T47D (cell line): ENCODE measurements at places on chromosomes 2 and 18.

DNA sequence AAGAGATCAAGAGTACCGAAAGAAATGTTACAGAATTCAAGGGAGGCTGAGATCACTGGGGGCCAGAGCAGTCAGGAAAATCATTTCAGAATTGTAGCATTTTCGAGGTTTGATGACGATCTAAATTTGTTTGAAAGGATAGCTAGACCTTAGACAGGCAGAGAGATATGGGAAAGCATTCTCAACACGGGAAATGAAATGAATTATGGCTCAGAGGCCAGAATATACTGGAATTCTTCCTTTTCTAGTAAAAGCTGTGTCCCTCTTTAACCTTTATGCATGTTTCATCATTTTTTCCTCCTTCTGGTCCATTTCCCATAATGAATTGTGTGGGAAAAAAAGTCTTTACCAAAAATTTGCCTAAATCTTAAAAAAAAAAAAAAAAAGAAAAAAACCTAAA is 78.8 kb downstream of the NABP1 start:
- no peak for DNase-seq

GRCh38 chr2:207847807-207848544 is 78.3 kb upstream of the FZD5 start:
- peak; percentile 96 for DNase-seq

DNA sequence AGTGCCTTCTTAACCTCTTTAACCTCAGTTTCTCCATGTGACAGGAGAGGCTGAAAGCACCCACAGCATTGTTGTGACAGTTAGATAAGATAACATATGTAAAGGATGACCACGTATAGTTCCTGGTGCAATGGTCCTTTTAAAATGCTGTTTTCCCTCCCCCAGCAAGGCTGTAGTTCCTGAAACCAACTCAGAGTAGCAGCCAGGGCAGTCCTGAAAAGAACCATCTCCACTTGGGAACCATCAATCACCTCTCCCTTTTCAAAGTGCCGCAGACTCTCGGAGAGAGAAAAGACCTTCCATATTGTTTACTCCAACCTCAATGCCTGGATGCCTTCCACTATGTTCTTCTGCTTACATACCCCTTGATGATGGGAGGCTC is 158.8 kb downstream of the DDX1 start:
- DNase-seq, result no peak

DNA sequence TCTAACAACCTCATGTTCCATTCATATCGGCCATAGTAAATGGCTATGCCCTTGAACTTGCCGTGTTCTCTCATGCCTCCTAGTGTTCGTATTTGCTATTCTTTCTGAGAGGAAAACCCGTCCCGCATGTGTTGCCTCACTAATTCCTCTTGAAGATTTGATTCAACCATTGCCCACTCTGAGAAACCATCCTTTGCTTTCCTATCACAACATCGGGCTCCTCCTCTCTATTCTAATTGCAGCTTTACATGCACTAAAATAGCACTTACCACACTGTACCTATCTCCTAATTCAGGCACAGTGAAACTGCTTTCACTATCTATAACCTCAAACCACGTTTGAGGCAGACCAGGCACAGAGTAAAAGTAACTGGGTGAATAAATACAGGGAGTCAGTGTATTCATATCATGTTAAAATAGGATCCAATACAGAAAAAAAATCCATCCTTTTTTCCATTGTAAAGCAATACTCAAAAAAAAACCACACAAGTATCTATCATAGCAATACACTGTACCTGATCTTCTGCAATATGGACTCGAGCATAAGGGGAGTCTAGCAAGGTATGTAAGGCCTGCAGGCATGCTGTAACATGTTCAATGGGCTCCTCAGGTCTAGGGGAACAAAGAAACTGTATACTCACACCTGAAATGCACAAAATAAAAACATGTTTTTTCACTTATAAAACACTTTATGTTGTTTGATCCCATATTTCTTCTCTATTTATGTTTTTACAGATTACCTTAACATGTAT is 39.0 kb upstream of the STRN start:
- DNase-seq, result no peak

GRCh38 chr2:223100061-223100511 is 48.1 kb downstream of the KCNE4 start:
- DNase-seq, result peak; percentile 13

DNA sequence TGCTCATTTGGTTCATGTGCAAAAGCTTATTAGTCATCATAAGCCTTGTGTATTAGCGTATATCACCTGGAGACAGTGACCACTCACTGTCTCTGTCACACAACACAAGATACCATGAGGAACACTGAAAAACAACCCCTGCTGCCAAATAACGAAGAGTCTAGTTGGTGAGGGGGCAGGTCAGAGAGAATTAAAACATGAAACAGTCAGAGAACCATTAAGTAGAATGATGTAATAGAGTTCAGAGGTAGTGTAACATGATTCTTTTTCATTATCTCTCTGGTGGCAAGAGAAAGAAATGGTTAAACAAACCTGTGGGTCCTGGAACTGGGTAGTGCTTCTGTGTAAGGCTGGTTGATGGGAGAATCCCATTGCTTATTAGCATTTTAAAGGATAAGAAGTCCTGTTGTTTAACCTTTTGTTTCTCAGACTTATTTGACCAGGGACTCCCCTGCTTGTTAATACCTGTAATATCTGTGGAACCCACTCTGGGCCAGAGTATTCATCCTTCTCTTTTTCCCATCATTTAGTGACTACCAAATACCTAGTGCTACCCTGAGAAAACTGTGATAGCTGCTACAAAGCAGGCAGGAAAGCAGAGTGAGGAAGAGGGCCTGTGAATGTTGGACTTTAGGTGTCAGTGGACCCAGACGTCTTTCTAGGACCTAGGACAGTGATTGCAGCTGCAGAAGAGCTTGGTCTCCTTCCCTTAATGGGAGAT is 38.0 kb downstream of the PTRHD1 start:
- no peak for DNase-seq

DNA sequence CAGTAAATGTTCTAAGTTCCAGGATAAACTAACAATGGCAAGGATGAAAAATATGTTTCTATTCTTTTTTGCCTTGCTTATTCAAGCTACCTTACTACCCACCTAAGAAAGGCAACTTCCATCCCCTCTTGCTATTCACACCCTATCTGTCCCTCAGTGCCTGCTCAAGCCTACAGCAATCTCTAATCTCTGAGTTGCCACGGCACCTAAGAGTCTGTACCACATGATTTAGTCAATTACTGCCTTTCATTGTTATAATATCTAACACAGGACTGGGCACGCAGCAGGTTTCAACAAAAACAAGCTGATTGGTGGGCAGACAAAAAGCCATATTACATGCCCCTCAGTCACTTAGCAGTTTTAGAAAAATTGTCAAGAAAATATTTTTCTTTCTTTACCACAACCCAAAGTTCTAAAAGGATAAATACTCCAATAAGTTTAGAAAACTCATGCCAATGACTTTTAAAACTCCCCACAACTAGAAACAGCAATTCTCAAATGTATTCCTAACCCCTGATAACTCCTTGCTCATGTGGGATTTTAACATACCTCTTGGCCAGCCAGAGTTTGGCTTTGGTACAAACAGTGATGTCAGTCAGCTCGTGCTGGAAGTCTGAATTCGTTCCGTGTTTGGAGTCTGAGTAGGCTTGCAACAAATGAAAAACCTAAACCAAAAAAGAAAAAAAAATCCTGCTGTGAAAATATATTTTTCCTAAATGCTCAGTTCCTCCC is 117.3 kb upstream of the ZFP36L2 start:
- no peak for DNase-seq

DNA sequence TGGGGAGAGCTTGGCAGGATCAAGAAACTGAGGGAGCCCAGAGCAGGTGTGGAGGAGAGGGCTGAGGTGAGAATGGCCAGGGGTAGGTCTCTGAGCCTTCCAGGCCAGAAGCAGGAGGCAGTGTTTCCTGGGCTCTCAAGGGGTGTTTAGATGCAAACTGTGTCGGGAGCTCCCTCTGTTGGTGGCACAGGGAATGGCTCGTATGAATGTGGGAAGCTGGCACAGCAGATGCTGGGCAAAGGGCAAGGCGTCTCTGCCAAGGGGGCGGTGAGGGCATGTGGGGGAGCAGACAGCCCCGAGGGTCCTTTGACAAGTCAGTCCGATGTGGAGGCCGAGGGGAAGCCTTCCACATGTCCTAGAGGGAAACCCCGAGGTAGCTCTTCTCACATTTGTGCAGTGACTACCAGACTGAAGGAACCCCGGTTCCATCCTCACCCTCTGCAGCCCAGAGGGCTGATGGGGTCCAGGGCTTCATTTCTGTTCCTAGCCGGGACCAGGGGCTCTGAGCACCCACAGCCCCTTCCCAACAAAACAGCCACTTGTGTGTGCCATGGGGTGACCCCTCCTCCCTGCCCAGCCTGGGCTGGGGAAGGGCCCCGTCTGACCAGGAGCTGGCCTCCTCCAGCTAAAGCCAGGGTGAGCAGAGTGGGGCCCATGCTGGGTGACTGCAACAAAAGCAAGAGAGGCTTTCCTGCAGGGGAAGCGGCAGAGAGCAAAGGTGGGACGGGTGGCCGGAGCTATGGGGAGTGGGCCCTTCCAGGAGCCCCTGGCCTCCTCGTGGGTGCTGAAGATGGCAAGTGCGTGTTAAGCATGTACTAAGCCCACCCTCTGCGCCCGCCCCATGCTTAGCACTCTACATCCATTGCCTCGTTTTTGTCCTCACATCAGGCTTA is 103.4 kb downstream of the SEPTIN10 start:
- DNase-seq, result peak; percentile 69

- no peak for DNase-seq
Observed at GRCh38 chr2:146992466-146992865, 852.4 kb upstream of the ACVR2A start.

DNA sequence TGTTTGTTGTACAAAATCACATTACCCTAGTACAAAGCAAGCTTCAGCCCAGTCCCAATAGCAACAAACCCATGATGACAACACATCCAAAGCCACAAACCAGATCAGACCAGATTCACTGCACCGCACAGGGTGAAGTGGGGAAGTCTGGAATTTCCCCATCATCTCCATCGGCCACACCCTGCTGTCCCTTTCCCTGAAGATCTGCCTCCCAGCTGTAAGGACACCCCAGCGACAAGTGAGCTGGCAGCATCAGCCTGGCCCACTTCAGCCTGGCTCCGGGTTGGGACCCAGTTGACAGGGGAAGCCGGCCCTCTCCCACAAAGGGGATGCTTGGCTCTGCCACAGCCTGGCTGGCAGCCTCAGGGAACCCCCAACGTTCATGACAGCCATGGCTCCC is 207.6 kb downstream of the MGAT5 start:
- no peak for DNase-seq

- DNase-seq, result no peak
Observed at GRCh38 chr2:73187549-73187948, 14.8 kb upstream of the NOTO start.

DNA sequence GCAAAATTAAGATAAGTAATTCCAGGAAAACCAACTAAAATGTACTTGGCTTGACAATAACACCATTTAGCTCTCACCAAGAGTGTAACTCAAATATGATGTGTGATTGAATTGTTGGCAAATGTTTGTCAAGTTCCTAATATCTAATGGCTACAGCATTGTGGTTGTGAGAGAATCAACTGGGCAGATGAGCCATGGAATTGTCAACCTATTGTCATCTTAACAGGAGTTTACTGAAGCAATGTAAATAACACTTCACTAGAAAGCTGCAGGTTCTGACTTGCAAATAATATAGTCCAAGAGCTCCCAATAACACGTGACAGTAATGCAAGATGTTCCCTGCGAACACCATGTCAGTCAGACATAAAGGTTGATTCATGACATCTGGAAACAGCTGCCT is 495.2 kb upstream of the MEIS1 start:
- DNase-seq, result no peak

GRCh38 chr2:72917877-72918553 is 696 bp downstream of the EMX1 start:
- no peak for DNase-seq

DNA sequence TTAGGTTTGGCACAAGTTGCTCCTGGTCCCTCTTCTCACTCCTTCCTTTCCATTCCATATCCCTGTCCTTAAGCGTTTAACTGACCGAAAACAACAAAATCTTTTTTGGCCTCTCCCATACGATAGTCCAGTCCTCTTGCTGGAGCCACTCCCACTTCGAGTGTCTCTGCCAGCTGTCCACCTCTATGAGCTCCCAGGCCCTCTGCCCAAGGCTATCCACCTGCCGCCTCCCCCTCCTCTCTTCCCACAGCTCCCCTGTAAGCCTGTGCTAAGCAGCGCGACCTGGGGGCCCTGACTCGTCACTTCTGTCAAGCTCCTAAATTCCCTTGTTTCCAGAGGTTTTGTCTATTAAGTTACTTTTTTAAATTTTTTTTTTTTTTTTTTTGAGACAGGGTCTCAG is 47.0 kb upstream of the FOSL2 start:
- DNase-seq, result no peak

DNA sequence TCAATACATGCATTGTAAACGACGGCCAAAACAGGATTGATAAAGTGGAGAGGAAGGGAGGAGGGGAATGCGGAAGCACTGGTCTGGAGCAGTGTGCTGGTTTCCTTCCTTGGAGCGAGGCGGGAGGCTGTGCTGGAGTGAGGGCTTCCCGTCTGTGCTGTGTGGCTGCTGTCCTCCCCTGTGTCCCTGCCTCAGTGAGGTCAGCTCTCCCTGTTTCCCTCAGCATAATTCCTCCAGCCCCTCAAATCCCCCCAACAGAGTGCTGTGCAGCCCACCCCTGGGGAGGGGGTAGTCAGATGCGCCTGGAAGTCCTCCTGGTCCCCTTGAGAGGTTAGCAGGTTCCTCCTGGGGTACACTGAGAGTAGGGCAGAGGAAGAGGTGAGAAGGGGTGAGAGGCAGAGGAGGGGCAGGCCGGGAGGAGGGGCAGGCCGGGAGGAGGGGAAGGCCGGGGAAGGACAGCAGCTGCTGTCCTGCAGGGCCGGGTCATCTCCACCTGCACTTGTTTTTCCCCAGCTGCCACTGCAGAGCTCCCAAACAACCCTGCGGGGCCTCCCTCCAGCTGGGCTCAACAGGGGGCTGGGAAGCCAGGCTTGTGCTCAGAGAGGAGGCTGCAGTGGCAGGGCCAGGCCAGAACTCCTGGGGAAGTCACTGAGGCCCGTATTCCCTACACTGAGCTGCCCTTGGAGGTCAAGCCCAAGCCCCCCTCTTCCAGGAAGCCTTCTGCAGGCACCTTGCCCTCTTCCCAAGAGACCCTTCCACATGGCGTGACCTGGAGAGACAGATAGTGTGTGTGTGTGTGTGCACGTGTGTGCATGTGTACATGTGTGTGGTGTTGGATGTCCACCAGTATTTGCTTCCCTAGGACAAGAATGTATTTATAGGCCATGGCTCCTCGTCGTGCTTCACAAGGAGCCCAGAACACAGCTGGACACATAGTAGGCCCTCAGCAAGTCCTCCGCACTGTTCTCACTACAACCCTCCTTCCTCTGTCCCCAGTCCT is 13.2 kb upstream of the ATP6V1B1 start:
- no peak for DNase-seq

DNA sequence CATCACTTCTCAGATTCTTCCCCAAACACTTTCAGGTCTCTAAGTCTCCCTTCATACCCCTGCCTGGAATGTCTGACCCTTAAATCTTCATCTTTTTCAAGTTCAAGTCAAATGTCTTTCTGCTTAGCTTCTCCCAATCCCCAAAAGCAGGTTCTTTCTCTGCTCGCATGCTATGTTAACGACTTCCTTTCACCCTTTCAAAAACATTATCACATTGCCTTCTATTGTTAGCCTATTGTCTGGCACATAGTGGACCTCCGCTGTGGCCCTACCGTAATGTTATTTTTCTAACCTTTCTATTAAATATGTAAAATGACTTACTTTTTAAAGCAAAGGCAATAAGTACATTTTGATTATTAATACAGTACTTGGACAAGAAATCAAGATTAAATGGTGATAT is 2.2 kb downstream of the CDKL4 start:
- DNase-seq, result no peak

GRCh38 chr18:41410006-41410405 is 545.0 kb upstream of the PIK3C3 start:
- no peak for DNase-seq

- DNase-seq, result no peak
Observed at GRCh38 chr2:45121236-45121927, 112.1 kb upstream of the SIX2 start.
